HepG2 (cell line): ENCODE measurements at places on chromosomes 6 and 20. TPM values are rescaled to one million over a fixed set of nuclear protein-coding genes. Genes with fewer than 3 reads are reported as not detected.

The RPS10 gene
- total RNA-seq = 2,909 and 3,503 TPM in 2 replicates

The PCK1 gene
- total RNA-seq = 5.4 and 12.6 TPM in 2 replicates

The MATN4 gene
- total RNA-seq = not detected in 2 replicates

The SRMS gene
- not detected in 2 replicates for total RNA-seq

The MYT1 gene
- 0.42 and 0.58 TPM in 2 replicates for total RNA-seq

The SLC17A2 gene
- total RNA-seq = 7.0 and 11.2 TPM in 2 replicates

The ADGRB3 gene
- not detected in 2 replicates for total RNA-seq

The ANKRD66 gene
- not detected in 2 replicates for total RNA-seq

The C6orf52 gene
- 0.53 and 0.66 TPM in 2 replicates for total RNA-seq

The TNFAIP3 gene
- total RNA-seq = 24.7 and 28.2 TPM in 2 replicates

The ENPP3 gene
- total RNA-seq = 23.9 and 40.0 TPM in 2 replicates

The TSPO2 gene
- not detected in 2 replicates for total RNA-seq

The MROH8 gene
- 5.5 and 6.1 TPM in 2 replicates for total RNA-seq

The RREB1 gene
- total RNA-seq = 23.2 and 23.4 TPM in 2 replicates

The ESR1 gene
- total RNA-seq = not detected in 2 replicates

The ZNF831 gene
- total RNA-seq = not detected in 2 replicates

The PBOV1 gene
- total RNA-seq = not detected in 2 replicates

The HCRTR2 gene
- not detected in 2 replicates for total RNA-seq

The GMPR gene
- not detected in 2 replicates for total RNA-seq

The RPS6KA2 gene
- 0.03 and 0.22 TPM in 2 replicates for total RNA-seq

The MAS1 gene
- total RNA-seq = not detected in 2 replicates

The SLC17A3 gene
- total RNA-seq = 0.09 TPM in 1 of 2 replicates, not detected in the other

The METTL24 gene
- total RNA-seq = not detected in 2 replicates

The CST8 gene
- total RNA-seq = not detected in 2 replicates

The C6orf141 gene
- not detected in 2 replicates for total RNA-seq
